ENCODE measurements at places on chromosomes 4 and X. TPM values are rescaled to one million over a fixed set of nuclear protein-coding genes. Genes with fewer than 3 reads are reported as not detected.

DNA sequence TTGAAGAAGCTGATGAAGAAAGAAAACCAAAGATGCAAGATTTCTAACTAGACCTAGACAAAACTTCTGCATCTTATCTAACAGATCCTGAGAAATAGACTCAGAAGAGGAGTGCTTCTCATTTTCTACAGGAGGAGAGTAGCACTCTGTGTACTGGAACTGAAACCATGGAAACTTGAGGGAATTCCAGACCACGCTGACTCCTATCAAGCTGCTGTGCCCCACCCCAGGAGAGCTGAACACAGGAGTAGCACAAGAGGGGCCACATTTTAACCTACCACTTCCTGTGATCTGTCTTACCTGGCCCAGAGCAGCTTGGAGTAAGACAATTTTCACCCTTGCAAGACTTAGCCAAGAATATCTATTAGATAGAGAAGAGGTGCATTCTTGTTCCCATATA is 248.9 kb downstream of the SCFD2 start:
- no peak for DNase-seq

- no peak for DNase-seq
Measured at GRCh38 chrX:127243654-127244053, 424.1 kb downstream of the PRR32 start.

GRCh38 chr4:147318586-147318985 is 162.3 kb upstream of the EDNRA start:
- DNase-seq = no peak

The GPRASP2 gene
- 12.0 TPM for polyA plus RNA-seq

The RASSF6 gene
- polyA plus RNA-seq = 0.06 TPM

The DKK2 gene
- polyA plus RNA-seq = 0.83 TPM
